Stimulated activated CD8-positive, alpha-beta memory T cell treated with anti-CD3 and anti-CD28 coated beads, Interleukin-12 subunit alpha, Interleukin-12 subunit beta, amount 100 ng/mL, for 4 hours (primary cell): ENCODE measurements at places on chromosomes 13 and 19.

- DNase-seq, result no peak
These were observed 18.7 kb upstream of the SLAIN1 start for GRCh38 chr13:77678691-77679235.

DNA sequence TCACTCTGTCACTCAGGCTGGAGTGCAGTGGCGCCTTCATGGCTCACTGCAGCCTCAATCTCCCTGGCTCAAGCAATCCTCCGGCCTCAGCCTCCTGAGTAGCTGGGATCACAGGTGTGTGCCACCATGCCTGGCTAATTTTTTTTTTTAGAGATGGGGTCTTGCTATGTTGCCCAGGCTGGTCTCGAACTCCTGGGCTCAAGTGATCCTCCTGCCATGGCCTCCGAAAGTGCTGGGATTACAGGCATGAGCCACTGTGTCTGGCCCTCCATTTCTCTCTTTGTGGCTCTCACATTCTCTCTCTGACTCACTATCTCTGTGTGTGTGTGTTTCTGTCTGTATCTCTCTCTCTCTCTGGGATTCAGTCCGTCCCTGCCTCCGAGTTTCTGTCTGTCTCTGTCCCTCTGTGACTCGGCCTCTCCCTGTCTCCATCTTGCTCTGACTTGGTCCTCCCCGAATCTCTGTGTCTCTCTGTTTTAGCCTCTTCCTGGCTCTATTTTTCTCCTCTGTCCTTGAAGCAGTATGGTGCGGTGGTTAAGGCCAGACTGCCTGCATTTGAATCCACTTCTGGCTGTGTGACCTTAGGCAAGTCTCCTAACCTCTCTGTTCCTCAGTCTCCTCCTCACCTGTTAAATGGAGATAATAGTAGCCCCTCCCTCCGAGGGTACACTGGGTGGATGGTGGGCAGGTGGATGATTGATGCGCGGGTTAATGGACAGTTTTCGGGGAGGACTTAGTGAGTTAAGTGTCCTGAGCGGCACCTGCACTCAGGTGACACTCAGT lies 11.0 kb downstream of the MEIS3 start:
- DNase-seq, result no peak

DNA sequence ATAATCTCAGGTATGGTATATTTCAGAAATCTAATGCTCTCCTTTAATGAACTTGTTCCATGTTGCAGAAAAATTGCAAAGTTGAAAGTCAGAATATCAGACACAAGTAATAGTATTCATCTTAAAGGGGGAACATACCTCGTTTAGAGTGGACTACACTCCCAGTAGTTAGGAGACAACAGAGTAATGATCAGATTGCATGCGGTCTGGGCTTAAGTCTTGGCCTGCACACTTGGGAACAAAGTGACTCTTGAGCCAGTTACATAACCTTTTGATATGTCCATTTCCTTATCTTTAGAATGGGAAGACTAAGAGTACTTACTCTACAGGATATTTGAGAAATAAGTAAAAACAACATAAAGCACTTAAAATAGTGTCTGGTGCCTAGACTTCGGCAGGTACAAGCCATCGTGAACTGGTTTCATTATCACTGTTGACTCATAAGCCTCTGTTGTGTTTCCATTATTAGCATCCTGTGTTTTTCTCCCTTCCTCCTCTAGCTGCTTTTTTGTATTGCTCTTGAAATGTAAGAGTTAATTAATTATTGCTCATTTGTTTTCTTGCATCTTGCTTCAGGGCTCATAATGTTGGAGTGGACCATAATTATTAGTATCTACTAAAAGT lies 53.0 kb downstream of the DPY19L3 start:
- DNase-seq, result no peak

- DNase-seq, result no peak
These were observed 25.8 kb downstream of the LDLR start for GRCh38 chr19:11115042-11115441.

DNA sequence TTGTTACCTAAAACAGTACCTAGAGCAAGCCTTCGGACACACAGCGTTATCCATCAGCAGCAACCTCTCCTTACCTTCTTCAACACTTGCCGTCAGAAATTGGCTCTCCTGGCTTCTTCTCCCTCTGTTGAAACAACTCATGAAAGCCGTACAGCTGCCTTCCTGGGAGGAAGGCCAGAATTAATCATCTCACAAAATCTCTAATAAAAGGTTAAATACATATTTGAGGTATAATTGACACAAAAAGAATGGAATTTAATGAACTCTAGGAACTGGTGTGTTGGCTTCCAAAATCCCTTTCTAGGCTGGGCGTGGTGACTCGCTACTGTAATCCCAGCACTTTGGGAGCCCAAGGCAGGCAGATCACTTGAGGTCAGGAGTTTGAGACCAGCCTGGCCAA lies 37.3 kb upstream of the GTF2F2 start:
- DNase-seq, result no peak
